ENCODE measurements at places on chromosomes 16 and 17. TPM values are rescaled to one million over a fixed set of nuclear protein-coding genes. Genes with fewer than 3 reads are reported as not detected.

YPEL2 gene
- total RNA-seq, result 9.9 TPM

CASKIN1 gene
- total RNA-seq, result not detected

FLYWCH1 gene
- total RNA-seq, result 52.7 TPM

HAP1 gene
- 0.19 TPM for total RNA-seq

TPSG1 gene
- total RNA-seq, result not detected

AATK gene
- total RNA-seq, result 0.06 TPM

SPNS2 gene
- 1.1 TPM for total RNA-seq

HS3ST2 gene
- not detected for total RNA-seq

CACNG4 gene
- not detected for total RNA-seq

NTN1 gene
- total RNA-seq, result not detected

SLC35G6 gene
- total RNA-seq, result not detected

SLC7A6OS gene
- 30.8 TPM for total RNA-seq

PTGES3L gene
- not detected for total RNA-seq

EMP2 gene
- not detected for total RNA-seq

HOXB1 gene
- not detected for total RNA-seq

TUBB3 gene
- total RNA-seq, result 5.0 TPM

IKZF3 gene
- total RNA-seq, result 119 TPM

WNT9B gene
- total RNA-seq, result not detected

DPEP3 gene
- total RNA-seq, result not detected

DNASE1L2 gene
- 2.0 TPM for total RNA-seq

KRTAP1-1 gene
- total RNA-seq, result not detected
